Ureter (tissue), 1 donor: ENCODE measurements at places on chromosomes 6 and 20. TPM values are rescaled to one million over a fixed set of nuclear protein-coding genes. Genes with fewer than 3 reads are reported as not detected.

UTRN gene
- total RNA-seq: 153 TPM

OR2H1 gene
- not detected for total RNA-seq

SPATS1 gene
- total RNA-seq: not detected

PLTP gene
- 101 TPM for total RNA-seq

DNA sequence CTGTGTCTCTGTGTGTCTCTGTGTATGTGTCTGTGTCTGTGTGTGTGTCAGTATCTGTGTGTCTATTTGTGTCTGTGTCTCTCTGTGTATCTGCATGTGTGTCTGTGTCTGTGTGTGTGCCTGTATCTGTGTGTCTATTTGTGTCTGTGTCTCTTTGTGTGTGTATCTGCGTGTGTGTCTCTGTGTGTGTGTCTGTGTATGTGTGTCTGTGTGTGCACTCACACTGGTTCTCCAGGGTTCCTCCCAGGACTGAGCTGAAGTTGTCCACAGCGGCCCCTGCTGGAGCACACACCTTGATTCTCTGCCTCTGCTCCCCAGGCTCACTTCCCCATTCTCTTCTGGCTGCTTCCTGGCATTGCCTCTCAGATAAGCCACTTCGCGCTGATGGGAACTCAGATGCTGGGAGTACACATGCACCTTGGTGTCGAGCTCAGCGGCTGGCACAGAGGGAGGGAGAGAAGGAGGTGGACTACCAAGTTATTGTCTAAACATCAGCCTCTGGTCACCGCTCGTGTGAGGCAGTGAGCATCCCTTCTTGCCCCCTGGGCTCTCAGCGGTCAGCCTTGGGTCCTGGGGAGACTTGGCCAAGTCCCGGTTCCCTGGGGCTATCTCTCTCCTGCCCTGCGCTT, 104.9 kb upstream of the NXT1 start:
- peak; percentile 75 for DNase-seq

GRCh38 chr6:161151660-161152526, 122.0 kb downstream of the AGPAT4 start:
- DNase-seq: no peak

GRCh38 chr20:12093057-12093796, 175.5 kb downstream of the BTBD3 start:
- no peak for DNase-seq

- DNase-seq: no peak
Measured at GRCh38 chr6:97049253-97050011, 124.9 kb downstream of the KLHL32 start.

DNA sequence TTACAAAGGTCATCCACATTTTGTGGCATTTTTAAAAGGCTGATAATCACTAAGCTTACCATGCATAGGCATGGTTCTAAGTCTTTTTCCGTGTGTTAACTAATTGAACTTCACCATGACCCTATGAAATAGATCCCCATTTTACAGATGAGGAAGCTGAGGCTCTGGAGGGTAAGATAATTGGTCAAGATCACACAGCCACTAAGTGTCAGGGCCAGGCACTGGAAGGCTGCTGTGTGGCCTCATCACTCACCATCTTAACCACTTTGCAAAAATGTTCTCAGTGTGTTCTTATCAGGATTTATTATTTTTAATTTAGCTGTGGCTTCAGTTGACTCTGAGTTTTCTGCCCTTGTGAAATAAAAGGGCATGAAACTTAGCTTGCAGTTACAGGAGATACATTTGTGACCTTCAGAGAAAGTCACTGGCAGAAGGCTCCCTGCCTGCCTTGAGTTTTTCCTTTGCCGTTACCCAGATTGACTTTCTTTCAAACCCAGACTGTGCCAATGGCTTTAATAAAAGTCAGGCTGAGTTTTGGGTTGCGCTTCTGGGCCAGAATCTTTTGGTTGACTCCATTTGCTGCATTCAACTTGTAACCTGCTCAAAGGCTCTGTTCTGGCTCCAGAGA, 82.0 kb downstream of the EZR start:
- no peak for DNase-seq

DNA sequence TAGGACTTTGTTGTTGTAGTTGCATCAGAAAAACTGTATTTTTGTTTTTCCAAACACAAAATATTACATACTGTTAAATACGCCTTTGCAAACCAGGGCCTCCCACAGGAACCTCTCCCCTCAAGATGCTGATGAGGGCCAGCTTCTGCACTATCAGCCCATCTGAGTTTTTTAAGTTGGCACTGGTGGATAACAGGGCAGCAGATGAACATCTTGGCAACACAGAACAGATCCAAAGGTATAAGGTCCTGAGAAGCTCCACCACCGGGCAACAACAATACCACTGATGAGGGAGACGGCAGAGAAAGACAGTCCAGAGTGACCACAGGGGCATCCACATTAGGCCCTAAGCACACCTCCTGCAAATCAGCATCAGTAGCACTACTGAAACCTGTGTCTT, 177.7 kb downstream of the DLL1 start:
- DNase-seq: peak; percentile 18

GRCh38 chr6:5705252-5705651, 301.5 kb downstream of the NRN1 start:
- no peak for DNase-seq

GRCh38 chr6:146905181-146905704, 299.0 kb upstream of the STXBP5 start:
- peak; percentile 80 for DNase-seq

DNA sequence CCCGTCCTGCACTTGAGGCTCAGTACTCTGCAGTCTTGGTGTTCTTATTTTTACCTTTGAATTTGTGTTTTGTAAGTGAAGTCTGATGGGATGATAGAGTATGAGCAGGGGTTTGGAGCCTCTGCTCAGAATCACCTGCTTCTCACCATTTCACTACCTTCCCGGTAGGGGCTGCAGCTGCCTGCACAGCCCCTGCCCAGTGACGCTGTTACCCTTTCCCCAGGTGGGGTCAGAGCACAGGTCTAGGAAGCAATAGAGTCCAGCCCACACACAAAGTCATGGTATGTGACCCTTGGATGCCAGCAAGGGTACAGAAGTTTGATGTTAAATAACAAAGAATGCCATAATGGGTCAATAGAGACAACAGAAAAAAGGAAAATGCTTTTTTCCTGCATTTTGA, 101.8 kb upstream of the TCF21 start:
- DNase-seq: no peak
